ENCODE measurements at places on chromosomes 5 and 9.
A peak's percentile ranks its signal among the peaks of the same experiment; 100 is the strongest.

- DNase-seq, result no peak
These were observed 19.1 kb upstream of the JADE2 start for GRCh38 chr5:134506054-134507039.

- peak; percentile 63 for DNase-seq
These were observed 119.5 kb upstream of the CTNND2 start for GRCh38 chr5:12023614-12024241.

DNA sequence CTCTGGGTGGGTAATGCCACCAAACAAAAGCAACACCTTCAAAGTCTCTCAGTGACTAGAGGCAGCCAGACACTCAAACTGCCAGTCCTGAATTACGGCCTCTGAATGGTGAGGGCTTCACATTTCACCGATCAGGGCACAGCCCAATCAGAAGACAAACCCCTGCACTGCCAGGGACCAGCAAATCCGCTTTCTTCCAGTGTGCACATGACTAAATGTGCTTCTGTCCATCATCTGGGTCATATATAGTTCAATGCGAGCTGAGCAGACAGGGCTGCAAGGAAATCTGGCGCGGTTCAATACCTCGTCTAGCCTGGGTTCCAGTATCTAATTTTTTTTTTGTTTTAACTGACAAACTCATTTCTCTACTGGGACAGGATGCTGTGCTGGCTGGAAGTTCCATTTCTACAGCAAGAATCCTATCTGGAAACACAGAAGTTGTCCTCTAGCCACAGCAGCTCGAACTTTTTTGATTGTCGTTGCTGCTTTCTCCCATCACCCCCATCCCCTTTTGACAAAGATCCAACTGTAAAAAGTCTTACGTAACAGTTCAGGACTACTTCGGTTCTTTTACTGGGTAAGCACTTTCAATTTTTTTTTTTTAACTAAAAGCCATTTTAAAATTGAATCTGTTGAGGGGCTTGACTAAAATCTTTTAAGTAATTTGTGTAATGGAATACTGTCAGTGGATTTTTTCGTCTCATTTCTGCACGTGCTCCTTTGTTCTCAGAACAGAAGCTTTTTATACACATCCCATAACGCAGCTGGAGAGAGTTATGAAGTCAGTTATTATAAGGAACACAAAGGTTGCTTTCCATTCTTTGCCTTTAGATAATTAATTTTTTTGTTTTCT lies 112.7 kb downstream of the NR6A1 start:
- DNase-seq, result peak; percentile 96

GRCh38 chr9:109969011-109969410 lies 189.0 kb downstream of the PALM2AKAP2 start:
- peak; percentile 61 for DNase-seq

- no peak for DNase-seq
These were observed 54.6 kb downstream of the HMCN2 start for GRCh38 chr9:130319944-130320712.

- no peak for DNase-seq
These were observed 104.1 kb downstream of the CMYA5 start for GRCh38 chr5:79793722-79794121.

- no peak for DNase-seq
These were observed 47.2 kb downstream of the NRG2 start for GRCh38 chr5:139995929-139996328.

- no peak for DNase-seq
These were observed 22.3 kb downstream of the CTXN3 start for GRCh38 chr5:127671218-127671617.

DNA sequence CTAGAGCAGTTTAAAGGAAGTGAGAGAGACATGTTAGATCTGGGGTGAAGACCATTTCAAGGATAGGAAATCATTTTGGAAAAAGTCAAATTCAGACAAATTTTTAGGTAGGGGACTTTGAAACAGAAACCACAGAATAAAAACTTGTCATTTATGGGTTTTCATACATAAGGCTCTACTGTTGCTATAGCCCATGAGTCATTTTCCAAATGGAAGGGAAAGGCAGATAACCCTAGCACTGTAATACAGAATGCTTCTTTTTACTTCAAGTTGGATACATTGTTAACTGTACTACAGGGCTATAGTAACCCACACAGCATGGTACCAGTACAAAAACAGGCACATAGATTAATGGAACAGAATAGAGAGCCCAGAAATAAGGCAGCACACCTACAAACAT lies 455.4 kb downstream of the EBF1 start:
- peak; percentile 4 for DNase-seq

- DNase-seq, result no peak
These were observed 3.3 kb upstream of the MSMP start for GRCh38 chr9:35757226-35757891.

GRCh38 chr5:142343531-142343930 lies 18.7 kb upstream of the SPRY4 start:
- DNase-seq, result no peak

- peak; percentile 16 for DNase-seq
These were observed 557.7 kb upstream of the KLF4 start for GRCh38 chr9:108047264-108047663.

- no peak for DNase-seq
These were observed 24.1 kb upstream of the PPP1R26 start for GRCh38 chr9:135455401-135456030.

DNA sequence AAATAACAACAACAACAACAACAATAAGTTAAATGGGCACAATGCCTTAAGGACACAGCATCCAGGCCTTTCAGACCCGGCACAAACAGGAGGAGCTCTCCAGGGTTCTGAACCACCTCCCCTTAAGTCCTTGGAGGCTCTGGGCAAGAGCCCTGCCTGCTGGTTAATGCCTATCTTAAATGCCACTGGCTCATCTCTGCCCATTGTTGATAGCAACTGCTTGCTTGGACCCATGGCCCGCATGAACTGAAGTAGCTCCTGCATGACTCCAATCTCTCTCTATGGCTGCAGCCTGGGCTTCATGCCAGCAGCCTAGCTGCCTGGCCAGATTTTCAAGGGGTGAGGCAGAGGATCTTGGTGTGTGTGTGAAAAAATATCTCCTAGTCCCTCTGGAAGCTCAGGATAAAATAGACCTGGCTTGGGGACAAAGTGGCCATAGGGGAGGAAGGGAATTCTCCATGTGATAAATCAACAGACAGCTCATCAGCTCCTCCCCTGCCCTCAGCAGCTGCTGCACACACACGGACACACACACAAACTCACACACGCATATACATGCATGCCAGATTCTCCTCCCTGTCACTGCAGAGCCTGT lies 27.4 kb downstream of the FAM219A start:
- peak; percentile 80 for DNase-seq

DNA sequence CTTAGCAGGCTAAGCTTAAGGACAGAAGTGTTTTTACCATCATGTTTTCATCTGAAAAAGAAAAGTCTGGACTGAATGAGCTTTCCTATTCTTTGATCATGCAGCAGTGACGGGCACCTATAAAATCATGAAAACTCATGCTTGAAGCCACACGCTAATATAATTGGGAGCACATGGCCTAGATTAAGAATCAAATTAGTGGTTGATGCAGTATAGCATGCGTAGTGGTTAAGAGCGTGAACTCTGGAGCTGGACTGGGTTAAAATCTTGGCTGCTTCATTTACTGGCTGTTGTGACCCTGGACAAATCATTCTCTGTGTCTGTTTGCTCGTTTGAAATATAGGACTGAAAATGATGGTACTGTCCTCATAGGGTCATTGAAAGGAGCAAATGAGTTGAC lies 49.9 kb upstream of the IL13 start:
- DNase-seq, result no peak

GRCh38 chr5:115516372-115516771 lies 28.2 kb downstream of the FEM1C start:
- DNase-seq, result no peak

- DNase-seq, result no peak
These were observed 187.4 kb downstream of the ACTL7B start for GRCh38 chr9:108668191-108668937.

- DNase-seq, result peak; percentile 61
These were observed at the start of gene AFAP1L1 for GRCh38 chr5:149271716-149272563. TSS of gene AFAP1L1 (plus strand) at chr5:149271859. CDS start at chr5:149271969, 110 bp downstream.

DNA sequence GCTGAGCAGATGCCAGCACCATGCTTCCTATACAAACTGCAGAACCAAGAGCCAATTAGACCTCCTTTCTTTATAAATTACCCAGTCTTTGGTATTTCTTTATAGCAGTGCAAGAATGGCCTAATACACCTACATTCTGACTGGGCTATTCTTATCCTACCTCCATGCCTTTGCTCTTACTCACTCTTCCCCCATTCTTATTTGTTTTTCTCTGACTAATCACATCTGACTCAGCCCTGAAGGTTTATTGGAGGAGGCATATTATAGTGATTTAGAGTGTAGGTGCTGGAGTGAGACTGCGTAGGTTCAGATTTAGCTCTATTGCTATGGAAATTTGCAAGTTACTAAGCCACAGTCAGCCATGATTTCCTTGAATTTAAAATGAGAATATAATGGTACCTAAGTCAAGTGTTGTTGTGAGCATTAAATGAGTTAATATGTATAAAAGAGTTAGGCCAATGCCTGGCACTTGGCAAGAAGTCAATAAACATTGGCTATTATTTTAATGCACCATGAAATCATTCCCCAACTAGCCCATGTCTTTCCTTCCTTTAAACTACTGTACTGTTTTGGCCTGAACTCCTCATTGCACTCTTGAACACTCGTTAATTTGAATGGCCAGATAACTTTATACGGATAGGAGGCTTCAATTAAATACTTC lies 531.2 kb upstream of the ZNF608 start:
- peak; percentile 93 for DNase-seq

- DNase-seq, result no peak
These were observed 12.6 kb upstream of the PAX5 start for GRCh38 chr9:37046683-37047082.

- DNase-seq, result no peak
These were observed 25.7 kb downstream of the PLPP1 start for GRCh38 chr5:55509097-55509496.

GRCh38 chr9:16102154-16102553 lies 549.3 kb downstream of the CCDC171 start:
- DNase-seq, result no peak

DNA sequence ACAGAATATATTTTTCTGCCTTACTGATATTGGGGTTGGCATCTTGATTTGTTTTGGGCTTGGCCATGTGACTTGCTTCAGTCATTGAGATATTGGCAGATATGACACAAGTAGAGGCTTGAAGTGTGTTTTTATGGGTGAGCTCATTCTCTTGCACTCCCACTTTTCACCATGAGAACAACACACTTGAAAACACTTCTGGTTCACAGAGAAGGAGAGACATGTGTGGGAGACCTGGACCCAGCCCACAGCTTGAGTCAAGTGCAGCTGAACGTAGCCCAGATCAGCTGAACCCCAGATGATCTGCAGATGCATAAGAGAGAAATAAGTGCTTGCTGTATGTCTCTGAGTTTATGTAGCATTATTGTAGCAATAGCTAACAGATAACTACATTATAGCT lies 155.4 kb downstream of the SEMA6A start:
- DNase-seq, result no peak

DNA sequence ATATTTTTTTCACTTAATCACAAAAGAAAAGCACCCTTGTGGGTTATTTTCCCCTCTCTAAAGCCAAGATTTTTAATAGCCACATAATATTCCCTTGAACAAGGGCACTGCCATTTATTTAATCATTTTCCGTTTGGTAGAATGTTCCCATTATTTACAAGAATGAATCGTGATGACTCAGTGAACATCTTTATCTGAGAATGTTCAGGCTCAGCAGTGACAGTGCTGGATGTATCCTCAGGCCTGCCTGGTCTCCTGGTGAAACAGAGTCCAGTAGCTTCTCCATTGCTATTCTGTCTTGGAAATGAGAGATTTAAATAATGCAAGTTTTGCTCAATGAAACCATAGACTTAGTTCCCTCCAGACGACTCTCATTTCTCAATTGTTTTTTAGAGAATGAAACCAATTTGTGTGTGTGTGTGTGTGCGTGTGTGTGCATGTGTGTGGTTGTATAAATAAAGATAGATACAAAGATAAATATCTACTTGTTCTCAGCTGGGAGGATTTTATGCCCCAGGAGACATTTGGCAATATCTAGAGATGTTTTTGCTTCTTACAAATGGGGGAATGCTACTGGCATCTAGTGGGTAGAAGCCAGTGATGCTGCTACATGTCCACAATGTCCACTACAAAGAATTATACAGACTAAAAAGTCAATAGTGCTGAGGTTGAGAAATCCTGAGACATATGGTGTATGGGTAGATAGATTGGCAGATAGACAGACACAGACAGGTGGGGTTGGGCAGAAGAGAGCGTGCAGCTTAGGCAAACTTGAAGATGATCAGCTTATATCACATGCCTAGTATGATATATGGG lies 55.0 kb downstream of the PAPPA start:
- peak; percentile 69 for DNase-seq

DNA sequence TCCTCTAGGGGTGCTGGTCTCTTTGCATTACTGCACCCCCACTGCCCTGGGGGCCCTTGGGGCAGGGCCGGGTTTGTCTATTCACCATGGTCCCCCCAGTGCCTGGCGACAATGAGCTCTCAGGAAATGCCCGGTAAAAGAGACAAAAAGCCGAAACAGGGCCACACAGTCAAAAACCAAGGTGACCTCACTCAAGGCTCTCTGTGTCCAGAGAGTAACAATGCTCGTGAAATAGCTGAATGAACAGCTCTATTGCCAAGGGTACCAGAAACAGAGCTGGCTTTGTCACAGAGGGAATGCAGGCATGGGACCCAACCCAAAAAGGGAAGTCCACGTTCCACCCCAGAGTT lies 16.0 kb downstream of the SH3PXD2B start:
- no peak for DNase-seq

DNA sequence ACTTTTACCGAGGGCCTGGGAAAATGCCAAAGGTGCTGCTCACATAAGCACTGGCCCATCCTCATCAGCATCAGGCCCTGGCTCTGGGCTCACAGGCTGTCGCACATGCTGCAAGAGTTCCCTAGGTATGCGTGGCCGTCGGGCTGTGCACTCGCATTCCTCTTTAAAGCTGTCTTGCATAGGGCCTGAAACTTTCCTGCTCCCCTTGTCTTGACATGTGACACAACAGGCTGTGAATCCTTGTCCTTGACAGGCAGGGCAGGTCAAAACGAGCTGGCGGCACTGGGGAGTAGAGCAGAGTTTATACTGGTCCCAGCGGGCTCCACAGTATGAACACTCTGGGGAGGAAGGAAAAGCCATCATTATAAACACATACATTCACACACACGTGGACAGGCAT lies 30.7 kb downstream of the TSTD2 start:
- DNase-seq, result no peak

DNA sequence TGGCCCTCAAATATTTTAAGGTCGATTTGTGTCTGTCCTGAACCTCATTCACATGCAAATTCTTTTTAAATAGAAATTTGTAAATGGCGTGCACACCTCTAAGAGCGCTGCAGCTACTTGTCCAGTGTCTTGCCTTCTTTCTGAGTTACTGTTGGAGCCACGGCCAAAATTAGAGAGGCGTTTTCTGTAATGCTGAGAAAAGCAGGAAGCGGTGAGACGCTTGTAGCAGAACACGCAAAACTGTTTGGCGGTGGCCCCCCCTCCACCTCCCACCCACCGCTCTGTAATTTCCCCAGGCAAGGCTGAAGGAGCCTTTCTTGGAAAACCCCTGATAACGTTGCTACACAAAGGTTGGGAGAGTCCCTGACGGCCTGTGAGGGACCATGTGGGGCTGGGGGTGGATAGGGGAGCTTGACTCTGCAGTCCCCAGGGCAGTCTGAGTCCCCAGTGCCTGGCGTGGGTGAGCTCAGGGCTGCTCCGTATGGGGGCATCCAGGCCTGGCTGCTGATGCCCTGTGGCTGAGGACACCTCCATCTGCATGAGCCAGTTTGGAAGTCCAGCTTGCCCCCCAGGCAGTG lies 96.5 kb downstream of the GADD45G start:
- no peak for DNase-seq

All from cardiac fibroblast (primary cell).